ENCODE measurements at places on chromosomes 4 and X. TPM values are rescaled to one million over a fixed set of nuclear protein-coding genes. Genes with fewer than 3 reads are reported as not detected.

The GPR119 gene
- not detected for total RNA-seq

The SSX2B gene
- not detected for total RNA-seq

The MAGEA11 gene
- not detected for total RNA-seq

The DNAAF6 gene
- not detected for total RNA-seq

The FRAS1 gene
- total RNA-seq = not detected

The TEX13D gene
- total RNA-seq = not detected

The CSAG1 gene
- total RNA-seq = not detected

The ATOH1 gene
- total RNA-seq = not detected

The CLGN gene
- total RNA-seq = not detected

The MGARP gene
- 0.23 TPM for total RNA-seq

The MAGEC2 gene
- total RNA-seq = not detected

All from CD4-positive, alpha-beta memory T cell (primary cell).